ENCODE measurements at places on chromosomes 1 and 21.

- no peak for DNase-seq
These were observed 155.0 kb downstream of the PLXNA2 start for GRCh38 chr1:208089149-208089548.

GRCh38 chr1:31054349-31054748 is 11.2 kb downstream of the PUM1 start:
- no peak for DNase-seq

DNA sequence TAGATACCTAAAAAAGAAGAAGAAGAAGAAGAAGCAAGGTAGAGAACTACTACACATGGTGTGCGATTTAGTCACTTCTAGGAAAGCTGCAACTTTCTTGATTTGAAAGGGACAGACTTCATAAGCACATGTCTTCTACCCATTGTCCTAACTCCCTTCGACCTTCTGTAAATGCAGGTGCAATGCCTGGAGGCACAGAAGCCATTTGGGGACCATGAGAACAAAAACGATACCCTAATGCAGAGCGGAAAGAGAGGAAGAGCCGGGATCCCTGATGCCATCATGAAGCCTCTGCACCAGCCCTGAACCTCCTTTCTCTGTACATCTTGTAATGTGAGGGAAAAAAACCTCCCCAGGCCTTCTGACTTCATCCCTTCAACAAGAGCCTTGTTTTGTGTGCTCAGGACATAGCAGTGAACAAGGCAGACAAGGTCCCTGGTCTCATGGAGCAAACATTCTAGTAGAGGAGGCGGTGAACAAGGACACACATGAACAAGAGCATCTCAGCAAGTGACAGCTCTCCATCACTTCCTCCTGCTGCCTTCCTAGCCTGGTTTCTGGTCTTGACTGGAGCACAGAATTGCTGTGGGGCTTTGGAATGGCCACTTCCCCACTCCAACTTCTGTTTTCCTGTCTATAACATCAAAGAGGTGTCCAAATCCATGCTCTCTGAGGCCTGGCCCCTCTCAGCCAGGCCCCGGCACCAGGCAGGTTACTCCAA is 5.5 kb upstream of the LAPTM5 start:
- DNase-seq, result no peak

DNA sequence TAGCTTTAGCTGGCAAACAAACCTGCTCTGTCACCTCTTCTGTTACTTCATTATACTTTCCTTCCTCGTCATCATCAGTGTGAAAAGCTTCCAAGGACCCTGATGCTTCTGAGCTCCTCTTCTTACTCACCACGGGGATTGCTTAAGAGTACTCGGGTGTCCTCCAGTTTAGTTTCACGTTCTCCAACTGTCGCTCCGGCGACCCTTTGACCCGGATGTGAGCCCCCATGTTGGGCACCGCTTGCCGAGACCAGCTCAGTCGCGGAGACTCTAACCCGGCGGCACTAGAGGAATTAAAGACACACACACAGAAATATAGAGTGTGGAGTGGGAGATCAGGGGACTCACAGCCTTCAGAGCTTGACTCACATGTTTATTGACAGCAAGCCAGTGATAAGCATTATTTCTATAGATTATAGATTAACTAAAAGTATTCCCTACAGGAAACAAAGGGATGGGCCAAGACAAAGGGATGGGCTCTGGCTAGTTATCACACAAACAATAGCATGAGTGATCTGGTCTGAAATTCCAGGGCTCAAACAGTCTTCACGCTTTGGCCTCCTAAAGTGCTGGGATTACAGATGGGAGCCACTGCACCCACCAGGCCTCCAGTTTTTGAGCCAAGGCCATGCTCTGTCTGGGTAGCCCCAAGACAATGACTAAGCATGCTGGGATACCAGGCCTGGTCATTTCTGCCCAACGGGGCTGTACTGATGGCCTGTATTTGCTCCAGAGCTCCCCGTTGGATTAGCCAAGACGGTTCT is 30.1 kb upstream of the ENO1 start:
- no peak for DNase-seq

DNA sequence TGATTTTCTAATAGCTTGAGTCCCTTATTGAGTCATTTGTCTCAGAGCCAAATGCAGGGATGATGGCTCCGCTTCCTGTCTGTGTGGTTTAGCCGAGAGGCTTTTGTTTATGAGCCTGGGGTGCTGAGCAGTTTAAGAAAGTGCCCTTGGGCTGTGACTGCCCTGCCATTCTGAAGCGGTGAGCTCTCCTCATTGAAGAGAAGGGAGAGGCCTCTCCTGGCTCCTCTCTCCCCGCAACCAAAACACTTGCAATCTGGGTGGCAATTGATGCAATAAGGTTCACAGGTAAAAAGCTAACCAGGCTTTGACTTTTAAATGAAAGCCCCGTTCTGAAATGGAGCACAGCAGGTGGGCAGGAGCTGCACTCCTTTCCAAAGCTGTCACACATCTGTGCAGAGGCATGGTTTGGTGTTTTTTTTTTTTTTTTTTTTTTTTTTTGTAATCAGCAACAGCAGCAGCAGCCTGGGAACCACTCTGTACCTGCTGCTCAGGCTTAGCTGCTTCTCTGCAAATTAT is 403.7 kb downstream of the SIPA1L2 start:
- no peak for DNase-seq

GRCh38 chr1:114034567-114035303 is 55.5 kb downstream of the OLFML3 start:
- no peak for DNase-seq

GRCh38 chr21:18499761-18500376 is 96.3 kb upstream of the TMPRSS15 start:
- DNase-seq, result peak; percentile 15

GRCh38 chr1:226376300-226376699 is 31.6 kb downstream of the PARP1 start:
- DNase-seq, result no peak

DNA sequence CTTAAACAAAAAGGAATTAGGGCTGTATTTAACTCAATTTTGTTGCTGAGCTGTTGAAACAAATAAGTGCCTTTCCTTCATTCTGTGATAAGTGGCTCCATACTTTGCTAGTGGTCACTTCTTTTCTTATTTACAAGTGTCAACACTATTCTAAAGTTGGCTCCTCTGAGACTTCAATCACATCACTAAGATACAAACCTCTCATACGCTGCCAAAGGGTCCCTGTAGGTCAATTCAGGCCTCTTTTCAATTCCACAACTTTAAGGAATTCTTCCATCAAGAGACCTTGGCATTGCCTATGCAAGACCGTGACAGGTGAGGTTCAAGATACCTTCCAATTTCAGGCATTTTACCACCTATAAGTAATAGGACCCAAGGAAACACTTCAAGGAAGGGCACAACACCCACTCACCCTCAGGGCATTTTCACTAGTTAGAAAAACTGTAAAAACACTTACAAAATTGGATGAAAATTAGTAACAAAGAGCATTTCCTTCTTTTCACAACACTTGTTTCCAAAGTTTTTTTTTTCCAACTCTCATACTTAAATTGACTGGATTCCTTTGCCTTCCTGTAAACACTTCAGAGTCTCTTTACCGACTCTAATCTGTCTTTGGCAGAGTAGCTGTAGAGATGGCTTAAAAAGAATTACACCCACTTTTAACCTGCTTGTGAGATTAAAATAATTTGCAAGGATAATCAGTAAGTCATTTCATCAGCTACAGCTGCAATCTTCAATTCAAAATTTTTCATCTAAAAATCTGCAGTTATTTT is 24.5 kb downstream of the SERBP1 start:
- no peak for DNase-seq

DNA sequence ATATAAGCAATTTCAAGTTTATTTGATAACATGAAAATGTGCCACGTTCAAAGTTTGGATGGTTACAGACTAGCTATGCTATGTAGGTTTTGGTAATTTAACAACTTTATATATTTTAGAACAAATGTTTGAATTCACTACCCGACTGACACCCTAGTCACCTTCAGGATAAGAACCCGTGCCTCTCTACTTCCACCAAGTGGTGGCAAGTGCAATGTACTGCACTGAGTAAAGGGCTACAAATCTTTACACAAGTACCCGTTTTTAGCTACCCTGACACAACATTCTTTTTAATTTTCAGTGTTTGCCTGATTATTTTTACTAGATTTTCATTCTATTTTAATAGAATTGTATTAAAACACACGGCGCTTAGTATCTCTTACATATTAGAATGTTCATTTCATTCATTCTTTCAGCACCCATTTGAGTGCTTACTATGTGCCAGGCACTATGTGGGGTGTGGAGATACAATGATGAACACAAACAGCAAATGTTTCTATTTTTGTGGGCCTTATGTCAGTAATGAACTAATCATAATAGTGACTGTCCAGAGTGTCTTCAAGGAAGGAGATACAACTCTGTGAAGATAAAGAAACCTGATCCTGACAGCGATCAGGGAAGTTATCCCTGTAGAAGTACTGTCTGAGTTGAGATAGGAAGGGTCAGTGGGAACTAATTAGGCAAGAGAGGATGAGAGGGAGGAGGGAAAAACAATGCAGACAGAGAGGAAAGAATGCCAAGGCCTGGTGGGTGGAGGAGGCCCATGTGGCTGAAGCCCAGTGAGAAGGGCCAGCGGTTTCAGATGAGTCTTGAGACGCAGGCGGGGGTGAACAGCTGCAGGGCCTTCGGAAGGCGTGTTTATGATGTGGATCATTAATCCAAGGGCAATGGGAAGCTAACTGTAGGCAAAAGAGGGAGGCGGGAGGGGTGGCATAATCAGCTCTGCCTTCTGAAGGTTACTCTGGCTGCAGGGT is 3.8 kb downstream of the LCA5L start:
- peak; percentile 15 for DNase-seq

GRCh38 chr1:161721738-161722343 is 497 bp downstream of the FCRLB start:
- no peak for DNase-seq

DNA sequence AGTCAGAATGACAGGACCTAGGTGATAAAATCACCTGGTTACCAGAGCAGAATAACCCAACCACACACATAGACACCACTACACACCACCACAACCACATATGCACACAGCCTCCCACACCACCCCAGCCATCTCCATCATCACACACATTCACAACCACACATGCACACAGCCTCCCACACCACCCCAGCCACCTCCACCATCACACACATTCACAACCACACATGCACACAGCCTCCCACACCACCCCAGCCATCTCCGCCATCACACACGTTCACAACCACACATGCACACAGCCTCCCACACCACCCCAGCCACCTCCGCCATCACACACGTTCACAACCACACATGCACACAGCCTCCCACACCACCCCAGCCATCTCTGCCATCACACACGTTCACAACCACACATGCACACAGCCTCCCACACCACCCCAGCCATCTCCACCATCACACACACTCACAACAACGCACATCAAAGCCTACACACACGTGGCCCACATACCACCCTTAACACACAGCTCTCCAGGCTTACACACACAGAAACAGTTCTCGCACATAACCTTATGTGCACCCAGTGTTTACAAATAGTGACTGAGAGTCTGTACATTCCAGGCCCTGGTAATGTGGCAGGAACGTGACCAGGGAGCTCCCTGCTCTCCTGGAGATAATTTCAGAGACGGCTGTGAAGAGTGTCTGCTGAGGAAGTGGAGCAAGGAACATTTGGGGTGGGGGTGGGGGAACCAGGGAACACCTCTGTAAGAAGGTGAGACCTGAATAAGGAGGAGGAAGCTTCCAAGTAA is 3.3 kb upstream of the GJB3 start:
- no peak for DNase-seq

DNA sequence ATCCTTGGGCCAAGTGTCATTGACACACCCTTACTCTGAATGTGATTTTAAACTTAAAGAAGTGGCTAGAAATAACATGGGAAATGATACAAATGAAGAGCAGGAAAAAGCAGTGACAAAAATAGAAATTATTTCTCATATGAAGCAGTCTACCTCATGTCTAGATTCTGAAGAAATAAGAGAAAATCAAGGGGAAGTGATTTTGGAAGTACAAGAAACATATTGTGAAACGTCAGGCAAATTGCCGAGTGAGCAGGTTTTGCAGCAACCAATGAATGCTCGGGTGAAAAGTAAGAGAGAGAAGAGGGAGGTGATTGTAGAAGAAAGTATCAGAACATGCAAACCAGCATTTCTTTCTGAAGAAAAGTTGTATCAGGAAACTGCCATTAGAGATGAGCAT is 130.7 kb downstream of the MACF1 start:
- no peak for DNase-seq

GRCh38 chr1:45542591-45542990 is 8.0 kb upstream of the AKR1A1 start:
- DNase-seq, result no peak

- DNase-seq, result no peak
These were observed at the start of gene CFAP107 for GRCh38 chr1:12745992-12746323. TSS of gene CFAP107 (plus strand) at chr1:12746200. CDS start at chr1:12746431, 231 bp downstream.

- DNase-seq, result no peak
These were observed 446.0 kb downstream of the GPATCH2 start for GRCh38 chr1:217184854-217185253.

GRCh38 chr21:42130441-42130840 is 59.3 kb downstream of the UMODL1 start:
- DNase-seq, result no peak

- no peak for DNase-seq
These were observed 114.6 kb downstream of the AKT3 start for GRCh38 chr1:243735457-243735856.

GRCh38 chr1:73176902-73177301 is 894.6 kb upstream of the NEGR1 start:
- DNase-seq, result no peak

DNA sequence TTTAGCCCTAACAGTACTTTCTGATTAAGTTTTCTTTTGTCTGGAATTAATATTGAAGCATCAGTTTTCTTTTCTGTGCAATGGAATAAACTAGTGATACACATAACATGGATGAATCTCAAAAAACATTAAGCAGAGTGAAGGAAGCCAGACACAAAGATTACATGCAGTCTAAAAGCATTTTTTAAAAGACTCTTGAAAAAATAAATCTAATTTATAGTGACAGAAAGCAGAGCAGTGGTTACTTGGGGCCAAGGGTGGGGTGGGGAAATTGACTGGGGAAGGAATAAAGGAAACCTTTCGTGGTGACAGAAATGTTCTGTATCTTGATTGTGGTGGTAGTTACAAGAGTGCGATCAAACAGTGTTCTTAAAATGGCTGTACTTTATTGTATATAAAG is 20.2 kb upstream of the ST6GALNAC3 start:
- DNase-seq, result no peak

DNA sequence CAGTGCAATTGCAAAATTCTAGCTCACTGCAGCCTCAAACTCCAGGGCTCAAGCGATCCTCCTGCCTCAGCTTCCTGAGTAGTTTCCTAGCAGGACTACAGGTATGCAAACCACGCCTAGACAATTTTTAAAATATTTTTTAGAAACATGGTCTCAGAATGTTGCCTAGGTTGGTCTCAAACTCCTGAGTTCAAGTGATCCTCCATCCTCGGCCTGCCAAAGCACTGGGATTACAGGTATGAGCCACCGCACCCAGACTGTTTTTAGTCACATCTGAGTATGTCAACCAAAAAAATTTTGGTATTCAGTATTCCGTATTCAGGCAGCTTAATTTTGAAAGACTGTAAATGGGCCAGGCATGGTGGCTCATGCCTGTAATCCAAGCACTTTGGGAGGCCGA is 11.2 kb downstream of the TARBP1 start:
- DNase-seq, result no peak

All from NCI-H1048 (cell line).